ENCODE measurements at places on chromosomes 1 and 21.

- DNase-seq, result no peak
Measured at GRCh38 chr1:54163051-54163450, 10.3 kb upstream of the CDCP2 start.

- no peak for DNase-seq
Measured at GRCh38 chr1:223137455-223138085, 5.5 kb downstream of the TLR5 start.

DNA sequence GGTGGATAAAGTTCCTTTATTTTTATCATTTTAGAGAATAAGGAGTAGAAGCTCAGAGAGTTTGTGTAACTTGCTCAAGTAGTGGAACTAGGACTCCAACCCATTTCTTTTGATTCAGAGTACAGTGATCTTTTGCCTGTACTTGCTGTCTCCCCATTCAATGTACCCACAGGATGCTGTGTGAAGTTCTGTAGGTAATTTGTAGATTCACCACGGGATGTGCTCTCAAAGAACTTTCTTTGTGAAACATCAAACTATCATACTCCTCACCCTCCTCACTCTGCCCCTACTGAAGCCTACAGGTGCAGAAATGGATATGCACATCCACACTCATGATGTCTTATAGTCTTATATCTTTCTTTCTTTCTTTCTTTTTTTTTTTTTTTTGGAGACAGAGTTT is 65.8 kb upstream of the HSPA13 start:
- DNase-seq, result no peak

DNA sequence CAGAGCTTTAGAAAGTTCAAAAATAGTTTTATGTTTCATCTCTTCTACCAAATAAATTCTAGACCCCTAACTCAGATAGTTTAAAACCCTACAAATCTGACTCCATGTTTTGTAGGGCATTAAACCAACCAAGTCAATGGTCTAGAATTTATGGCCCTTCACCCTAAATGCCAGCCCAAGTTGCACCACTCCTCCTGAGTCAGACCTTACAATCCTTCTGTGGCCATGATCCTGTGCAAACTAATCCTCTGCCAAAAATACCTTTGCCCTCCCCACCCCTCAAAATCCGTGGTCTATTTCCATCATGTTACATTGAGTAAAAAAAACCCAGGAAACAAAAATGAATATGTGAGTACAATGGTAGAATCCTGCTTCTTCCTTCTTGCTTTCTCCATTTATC is 179.3 kb downstream of the NR5A2 start:
- no peak for DNase-seq

- DNase-seq, result no peak
Measured at GRCh38 chr1:182415789-182416188, 15.3 kb upstream of the TEDDM1 start.

GRCh38 chr1:167630568-167631385 is 745 bp downstream of the RCSD1 start:
- no peak for DNase-seq

DNA sequence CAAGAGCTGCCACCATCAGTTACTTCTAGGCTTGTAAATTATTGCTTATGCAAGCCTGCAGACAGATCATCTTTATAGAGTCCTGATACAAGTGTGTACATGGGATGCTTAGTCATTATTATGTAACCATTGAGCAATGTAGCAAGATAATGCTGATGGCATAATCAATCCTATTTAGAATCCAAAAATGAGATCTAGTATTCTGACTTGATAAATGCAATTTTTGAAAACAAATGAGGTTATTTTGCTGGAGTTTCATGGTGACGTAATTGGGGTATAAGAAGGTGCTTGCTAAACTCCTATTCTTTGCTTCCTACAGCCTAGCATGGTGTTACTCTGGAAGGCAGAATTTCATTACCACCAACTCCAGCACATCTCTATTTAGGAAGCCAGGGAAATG is 801.7 kb upstream of the PRMT6 start:
- DNase-seq, result no peak

DNA sequence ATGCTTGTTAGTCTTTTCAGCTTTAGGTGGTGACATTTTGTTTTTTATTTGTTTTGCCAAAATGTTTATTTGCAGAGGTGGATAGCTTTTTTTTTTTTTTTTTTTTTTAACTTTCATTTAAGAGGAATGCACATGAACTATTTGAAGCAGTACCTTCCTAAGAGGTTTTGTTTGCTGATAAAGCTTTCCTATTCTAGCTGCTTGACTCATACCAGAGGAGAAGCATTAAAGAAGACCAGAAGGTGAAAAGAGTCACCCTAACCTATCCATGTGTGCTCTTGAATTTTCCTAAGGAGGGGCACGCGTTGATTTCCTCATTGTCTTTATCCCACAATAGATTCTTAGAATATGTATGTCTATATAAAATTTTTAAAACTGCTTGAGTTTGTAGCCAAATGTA is 57.7 kb downstream of the PRDM2 start:
- no peak for DNase-seq

DNA sequence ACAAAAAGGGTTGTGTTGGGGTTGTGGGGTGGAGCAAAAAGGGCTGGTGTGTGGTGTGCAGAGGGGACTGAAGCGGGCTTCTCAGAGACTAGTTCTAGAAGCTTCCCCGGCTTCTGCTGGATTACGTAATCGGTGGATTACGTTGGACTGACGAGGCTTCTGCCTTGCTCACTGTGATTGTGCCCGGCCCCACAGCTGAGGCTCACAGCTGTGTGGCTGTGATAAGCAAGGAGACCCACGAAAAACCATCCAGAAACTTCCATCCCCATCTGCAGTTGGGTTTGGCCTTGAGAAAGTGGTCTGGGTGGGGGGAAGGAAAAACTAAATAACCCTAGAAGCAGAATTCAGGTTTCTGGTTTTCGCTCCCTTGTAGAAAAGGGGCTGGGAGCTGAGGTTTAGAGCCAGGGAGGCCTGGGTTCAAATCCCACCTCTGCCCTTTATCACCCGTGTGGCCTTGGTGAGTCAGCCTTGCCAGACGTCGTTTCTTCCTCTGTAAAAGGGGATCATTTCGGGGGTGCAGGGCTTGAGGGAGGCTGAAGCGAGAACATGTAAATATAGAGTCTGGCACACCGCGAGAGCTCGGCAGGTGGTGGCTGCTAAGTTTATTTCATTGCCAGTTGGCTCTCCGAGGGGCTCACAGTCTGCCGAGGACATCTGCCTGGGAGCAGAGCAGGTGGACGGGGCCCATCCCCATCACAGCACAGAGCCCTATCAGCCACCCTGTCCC is 30.4 kb upstream of the DISP3 start:
- no peak for DNase-seq

GRCh38 chr21:25391777-25392176 is 215.5 kb downstream of the MRPL39 start:
- DNase-seq, result no peak

GRCh38 chr21:28421716-28422524 is 570.8 kb downstream of the LTN1 start:
- DNase-seq, result no peak

DNA sequence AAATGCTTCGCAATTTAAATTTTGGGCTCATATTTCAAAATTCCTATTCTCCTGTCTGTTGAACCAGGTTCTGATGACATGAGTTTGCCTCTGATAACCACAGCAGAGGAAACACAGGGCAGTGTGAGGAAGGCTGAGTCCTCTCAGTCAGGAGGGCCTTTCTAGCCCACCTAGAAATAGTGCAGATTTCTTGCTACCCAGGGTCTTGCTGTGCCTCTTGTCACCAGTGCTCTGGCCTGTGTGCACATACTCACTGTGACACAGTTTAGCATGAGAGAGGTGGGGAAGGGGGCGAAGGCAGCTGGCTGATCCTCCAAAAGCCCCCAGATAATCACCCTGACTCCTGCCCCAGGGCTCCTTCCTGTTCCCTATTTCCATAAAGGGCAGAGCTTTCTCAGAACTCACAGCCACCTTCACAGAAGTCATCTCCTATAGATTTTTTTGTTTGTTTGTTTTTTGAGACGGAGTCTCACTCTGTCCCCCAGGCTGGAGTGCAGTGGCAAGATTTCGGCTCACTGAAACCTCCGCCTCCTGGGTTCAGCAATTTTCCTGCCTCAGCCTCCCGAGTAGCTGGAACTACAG is 23.7 kb downstream of the ERRFI1 start:
- no peak for DNase-seq

- DNase-seq, result no peak
Measured at GRCh38 chr1:19596065-19596713, 47.9 kb upstream of the NBL1 start.

- peak; percentile 94 for DNase-seq
Measured at GRCh38 chr1:91098299-91098906, 76.6 kb upstream of the ZNF644 start.

DNA sequence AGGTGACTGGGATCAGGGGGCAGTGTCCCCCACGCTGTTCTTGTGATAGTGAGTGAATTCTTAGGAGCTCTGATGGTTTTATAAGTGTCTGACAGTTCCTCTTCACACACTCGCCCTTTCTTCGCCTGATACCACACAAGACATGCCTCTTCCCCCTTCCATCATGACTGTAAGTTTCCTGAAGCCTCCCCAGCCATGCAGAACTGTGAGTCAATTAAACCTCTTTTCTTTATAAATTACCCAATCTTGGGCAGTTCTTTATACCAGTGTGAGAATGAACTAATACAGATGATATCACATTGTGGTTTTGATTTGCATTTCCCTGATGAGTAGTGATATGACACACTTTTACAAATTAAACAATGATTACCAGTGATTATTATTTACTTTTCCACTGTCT is 229.9 kb downstream of the AKT3 start:
- no peak for DNase-seq

- no peak for DNase-seq
Measured at GRCh38 chr1:161241682-161242081, 3.7 kb upstream of the NR1I3 start.

DNA sequence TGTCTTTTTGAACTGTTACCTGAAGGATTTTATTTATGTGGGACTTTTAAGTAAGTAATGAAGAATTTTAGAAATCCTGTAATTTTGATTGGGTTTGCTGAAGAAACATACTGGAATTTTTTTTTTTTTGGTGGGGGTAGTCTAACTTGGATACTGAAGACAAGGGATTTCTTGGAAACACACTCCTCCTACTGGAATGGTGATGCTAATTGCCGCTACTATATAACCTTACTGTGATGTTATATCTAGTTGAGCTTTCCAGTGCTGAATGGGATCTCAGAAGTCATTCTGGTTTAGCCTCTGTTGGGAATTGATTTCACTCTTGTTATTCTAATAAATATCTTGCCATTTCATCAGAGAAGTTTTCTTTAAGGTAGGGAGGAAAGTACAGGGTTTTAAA is 8.4 kb downstream of the PPP2R5A start:
- no peak for DNase-seq

DNA sequence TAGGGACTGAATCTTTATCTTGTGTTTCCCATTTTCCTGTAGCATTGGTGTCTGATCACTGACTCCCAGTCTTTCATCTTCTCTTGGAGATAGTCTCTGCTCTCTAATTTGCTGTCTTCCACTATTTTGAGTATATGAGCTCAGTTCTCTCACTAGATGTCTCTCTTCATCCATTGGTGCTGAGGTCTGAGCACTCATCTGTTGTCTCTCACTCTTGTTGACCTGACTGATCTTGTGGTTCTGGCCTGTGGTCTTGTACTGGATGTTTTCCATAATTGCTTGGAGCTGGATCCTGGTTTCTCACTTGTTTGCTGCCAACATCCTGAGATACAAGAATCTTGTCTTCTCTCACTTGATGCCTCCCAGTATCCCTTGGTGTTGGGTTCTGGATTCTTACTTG is 25.1 kb upstream of the S100A11 start:
- no peak for DNase-seq

DNA sequence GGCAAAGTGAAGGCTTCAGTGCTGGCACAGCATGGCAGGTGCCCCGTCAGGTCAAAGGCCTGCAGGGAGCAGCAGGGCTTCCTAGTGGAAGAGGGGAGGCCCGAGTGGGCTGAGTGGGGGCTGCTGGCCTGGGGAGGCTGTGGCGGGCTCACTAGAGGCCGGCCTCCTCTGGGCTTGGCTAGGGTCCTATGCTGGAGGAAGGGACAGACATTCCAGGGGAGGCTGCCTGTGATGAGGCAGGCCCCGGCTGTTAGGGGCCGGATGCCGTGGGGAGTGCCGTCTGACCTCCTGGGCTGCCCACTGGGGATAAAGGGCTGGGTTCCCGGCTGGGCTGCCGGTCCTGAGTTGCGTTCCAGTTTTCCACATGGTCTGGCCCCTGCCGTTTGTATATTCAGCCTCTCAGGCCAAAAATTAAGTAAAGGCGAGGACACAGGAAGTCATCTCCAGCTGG is 21.1 kb downstream of the PRXL2B start:
- DNase-seq, result no peak

DNA sequence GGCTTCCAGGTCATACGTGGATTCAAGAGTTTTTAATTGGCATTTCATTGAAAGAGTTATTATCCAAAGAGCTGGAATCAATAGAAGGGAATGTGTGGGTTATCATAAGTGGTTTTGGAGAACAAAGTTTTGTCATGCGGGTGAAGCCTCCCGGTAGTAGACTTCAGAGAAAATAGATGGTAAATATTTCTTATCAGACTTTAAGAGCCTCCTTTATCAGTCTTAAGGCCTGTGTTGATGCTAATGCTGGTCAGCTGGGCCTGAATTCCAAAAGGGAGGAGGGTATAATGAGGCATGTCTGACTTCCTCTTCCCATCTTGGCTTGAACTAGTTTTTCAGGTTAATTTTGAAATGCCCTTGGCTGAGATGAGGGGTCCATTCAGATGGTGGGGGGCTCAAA is 89.7 kb downstream of the ITSN1 start:
- DNase-seq, result peak; percentile 60

- no peak for DNase-seq
Measured at GRCh38 chr1:201354151-201354900, 23.2 kb downstream of the TNNT2 start.

DNA sequence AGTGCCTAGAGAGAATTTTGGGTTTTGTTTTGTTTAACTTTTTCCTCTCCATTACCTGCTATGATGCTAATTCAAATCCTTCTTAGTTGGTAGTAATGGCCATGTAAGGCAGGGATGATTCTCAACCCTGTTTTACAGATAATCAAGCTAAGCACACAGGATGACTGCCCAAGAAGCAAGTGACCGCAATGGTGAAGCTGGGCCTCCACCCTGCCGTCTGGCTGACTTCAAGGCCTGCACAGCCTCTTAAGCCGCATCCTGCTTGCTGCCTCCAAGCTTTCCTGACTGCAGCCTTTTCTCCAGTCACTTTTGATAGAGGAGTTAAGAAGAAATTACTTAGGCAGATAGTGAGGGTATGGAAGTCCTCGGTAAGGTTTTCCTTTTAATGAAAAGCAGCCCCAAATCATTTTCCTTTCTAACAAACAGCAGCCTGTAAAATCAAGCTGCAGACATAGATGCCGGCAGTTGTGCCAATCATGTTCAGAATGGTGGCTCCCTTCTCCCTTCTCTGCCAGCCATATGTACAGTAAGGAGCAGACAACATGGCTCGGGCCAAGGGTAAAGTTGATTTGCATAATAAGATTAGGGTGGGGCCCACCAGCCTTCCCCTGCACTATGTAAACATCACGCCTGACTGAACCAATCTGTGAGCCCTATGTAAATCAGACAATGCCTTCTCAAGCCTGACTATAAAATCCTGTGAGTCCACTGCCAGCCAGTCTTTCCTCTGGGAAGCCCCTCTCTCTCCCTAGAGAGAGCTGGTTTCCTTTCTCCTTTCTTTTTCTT is 8.8 kb upstream of the CTBS start:
- peak; percentile 79 for DNase-seq

GRCh38 chr1:161958425-161958824 is 65.2 kb downstream of the OLFML2B start:
- DNase-seq, result no peak
